ENCODE measurements at places on chromosomes 4 and X. TPM values are rescaled to one million over a fixed set of nuclear protein-coding genes. Genes with fewer than 3 reads are reported as not detected.

DNA sequence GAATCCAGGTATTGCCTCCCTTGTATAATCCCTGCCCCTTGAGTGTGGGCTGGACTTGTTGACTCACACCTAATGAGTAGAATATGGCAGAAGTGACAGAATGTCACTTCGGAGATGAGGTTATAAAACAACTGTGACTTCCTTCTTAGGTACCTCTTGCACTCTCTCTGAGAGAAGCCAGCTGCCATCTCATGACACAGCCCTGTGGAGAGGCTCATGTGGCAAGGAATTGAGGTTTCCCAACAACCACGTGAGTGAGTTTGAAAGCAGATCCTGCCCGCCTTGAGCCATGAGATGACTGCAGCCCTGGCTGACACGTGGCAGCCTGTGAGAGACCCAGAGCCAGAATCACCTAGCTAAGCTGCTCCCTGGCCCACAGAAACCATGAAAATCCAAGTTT, 13.5 kb downstream of the ASB11 start:
- DNase-seq = no peak
- no peaks in the 10 kb centered on the region for H3K36me3 ChIP-seq
- H3K27me3 ChIP-seq = no peaks in the 10 kb centered on the region

- no peaks in the 10 kb centered on the region for H3K4me1 ChIP-seq
- no peak overlapping the region for H3K27ac ChIP-seq
- H3K4me3 ChIP-seq = no peak overlapping the region
- DNase-seq = no peak
- no peaks in the 10 kb centered on the region for H3K27me3 ChIP-seq
- H3K36me3 ChIP-seq = no peaks in the 10 kb centered on the region
Observed at GRCh38 chr4:63788271-63788670, 621.0 kb downstream of the TECRL start.

DNA sequence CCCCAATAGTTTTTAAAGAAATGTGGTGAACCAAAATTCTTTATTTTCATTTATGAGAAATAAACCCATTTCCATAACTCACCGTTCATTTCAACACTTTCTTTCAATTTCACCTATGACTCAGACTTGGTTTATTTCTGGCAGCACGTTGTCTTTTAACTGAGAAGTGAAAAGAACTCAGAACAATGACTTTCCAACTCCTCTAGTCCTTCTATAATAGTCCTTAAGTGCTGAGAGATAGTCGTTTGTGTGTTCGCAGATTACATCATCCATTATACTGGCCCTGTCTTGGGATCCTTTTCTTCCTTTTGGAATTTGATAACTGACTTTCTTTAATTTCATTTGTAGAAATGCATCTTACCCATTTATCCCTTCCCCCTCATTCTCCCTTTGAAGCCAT, 113.6 kb downstream of the GLUD2 start:
- no peaks in the 10 kb centered on the region for H3K36me3 ChIP-seq
- H3K27ac ChIP-seq = no peak overlapping the region
- no peak for DNase-seq
- no peak overlapping the region for H3K4me3 ChIP-seq
- no peaks in the 10 kb centered on the region for H3K27me3 ChIP-seq

- peaks cover 3% of the 10 kb centered on the region for H3K36me3 ChIP-seq
- no peaks in the 10 kb centered on the region for H3K27me3 ChIP-seq
- no peak overlapping the region for H3K4me3 ChIP-seq
Observed at GRCh38 chr4:150033081-150033480, 45.2 kb upstream of the DCLK2 start.

GRCh38 chr4:110454441-110454840, 21.5 kb upstream of the ENPEP start:
- no peak overlapping the region for H3K4me3 ChIP-seq
- H3K27me3 ChIP-seq = no peaks in the 10 kb centered on the region
- no peaks in the 10 kb centered on the region for H3K4me1 ChIP-seq
- no peak overlapping the region for H3K27ac ChIP-seq
- H3K36me3 ChIP-seq = no peaks in the 10 kb centered on the region

Gene ATP6AP1
- total RNA-seq = 105 TPM

Gene TMSB15C
- total RNA-seq = 16.5 TPM

GRCh38 chrX:130030826-130031225, 48.4 kb downstream of the BCORL1 start:
- no peak for DNase-seq
- peaks cover 12% of the 10 kb centered on the region for H3K36me3 ChIP-seq
- H3K4me1 ChIP-seq = no peaks in the 10 kb centered on the region
- no peak overlapping the region for H3K27ac ChIP-seq

DNA sequence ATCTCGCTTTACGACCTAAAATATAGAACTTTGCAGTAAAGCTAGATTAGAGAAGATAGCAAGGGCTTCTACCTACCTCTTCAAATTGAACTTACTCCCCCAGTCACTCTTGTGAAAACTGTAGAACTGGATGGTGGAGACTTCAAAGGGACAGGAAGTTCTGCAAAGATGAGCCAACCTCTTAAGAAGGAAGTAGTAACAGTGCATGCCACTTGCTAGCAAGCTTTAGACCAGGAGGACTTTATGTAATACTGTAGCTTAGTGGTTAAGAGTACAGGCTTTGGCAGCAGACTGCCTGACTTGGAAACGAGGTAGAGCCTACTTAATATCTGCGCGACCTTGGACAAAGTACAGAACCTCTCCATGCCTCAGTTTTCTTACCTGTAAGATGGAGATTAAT, 27.5 kb upstream of the VBP1 start:
- H3K27ac ChIP-seq = no peak overlapping the region
- H3K36me3 ChIP-seq = no peaks in the 10 kb centered on the region
- H3K27me3 ChIP-seq = no peaks in the 10 kb centered on the region
- no peak overlapping the region for H3K4me3 ChIP-seq

DNA sequence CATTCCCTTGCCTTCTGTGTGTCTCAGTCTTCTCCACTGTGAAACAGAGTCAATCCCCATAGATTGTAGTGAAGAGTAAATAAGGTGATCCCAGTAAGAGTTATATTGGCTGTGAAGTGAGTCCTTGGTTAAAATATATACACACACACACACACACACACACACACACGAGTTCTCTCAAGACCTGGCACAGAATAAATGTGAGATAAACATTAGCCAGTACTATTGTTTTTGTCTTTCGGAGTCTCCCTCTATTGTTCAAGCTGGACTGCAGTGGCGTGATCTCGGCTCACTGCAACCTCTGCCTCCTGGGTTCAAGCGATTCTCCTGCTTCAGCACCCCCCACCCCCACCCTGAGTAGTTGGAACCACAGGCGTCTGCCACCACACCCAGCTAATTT, 44.8 kb upstream of the FAM156A start:
- no peaks in the 10 kb centered on the region for H3K27me3 ChIP-seq
- H3K27ac ChIP-seq = no peak overlapping the region
- H3K4me1 ChIP-seq = peaks cover 12% of the 10 kb centered on the region
- no peak for DNase-seq

DNA sequence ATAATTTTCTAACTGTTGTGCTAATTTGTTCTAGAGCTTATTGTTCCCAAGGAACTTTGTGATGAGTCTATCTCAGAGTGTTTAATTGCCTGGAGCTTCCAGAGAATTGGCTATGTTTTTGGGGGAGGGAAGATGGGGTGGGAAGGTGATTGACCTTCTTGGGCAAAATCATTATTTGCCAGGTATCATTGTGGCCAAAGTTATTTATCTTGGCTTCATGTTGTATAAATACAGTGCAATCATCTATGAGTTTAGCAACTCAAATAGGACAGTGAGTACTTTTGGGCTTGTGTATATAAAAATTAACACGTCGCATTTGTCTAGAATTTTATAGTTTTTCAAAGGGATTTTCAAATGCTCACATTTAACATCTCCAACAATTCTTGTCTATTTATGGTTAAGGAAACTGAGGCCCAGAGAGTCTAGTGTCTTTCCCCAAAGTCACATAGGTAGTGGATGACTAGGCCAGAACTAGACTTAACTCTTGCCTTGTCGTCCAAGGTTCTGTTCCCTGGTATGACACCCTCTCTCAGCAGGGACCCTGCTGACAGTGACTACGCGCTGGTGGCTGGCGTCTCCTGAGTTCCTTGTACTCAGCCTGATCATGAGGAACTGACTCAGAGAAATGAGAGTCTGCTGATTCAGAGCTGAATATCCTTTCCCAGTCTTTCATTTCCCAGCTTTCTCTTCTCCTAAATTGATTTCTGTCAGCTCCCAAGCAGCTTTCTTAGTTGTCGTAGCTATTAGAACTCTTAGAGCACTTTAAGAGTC, 27.7 kb downstream of the FNIP2 start:
- H3K4me1 ChIP-seq = peaks cover 29% of the 10 kb centered on the region
- H3K36me3 ChIP-seq = no peaks in the 10 kb centered on the region
- H3K27me3 ChIP-seq = no peaks in the 10 kb centered on the region
- H3K4me3 ChIP-seq = no peak overlapping the region
- no peak overlapping the region for H3K27ac ChIP-seq
- no peak for DNase-seq

DNA sequence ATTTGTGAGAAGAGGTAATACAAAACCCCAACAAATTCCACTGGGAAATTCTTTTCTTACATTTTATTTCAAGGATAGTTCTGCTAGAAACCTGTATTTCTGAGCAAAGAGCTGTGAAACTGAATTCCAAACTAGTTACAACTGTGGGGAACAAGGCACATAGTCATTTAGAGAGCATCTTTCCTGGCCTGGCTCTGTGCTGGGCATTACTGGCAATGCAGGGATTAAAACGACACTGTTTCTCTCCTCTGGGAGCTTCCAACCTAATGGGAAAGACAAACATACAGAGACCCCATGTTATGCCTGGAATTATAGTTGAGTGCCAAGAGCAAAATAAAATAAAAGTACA, 36.5 kb downstream of the SUPT20HL1 start:
- no peak overlapping the region for H3K27ac ChIP-seq
- H3K36me3 ChIP-seq = no peaks in the 10 kb centered on the region
- DNase-seq = no peak
- peaks cover 23% of the 10 kb centered on the region for H3K27me3 ChIP-seq

- no peaks in the 10 kb centered on the region for H3K4me1 ChIP-seq
- H3K36me3 ChIP-seq = no peaks in the 10 kb centered on the region
- H3K4me3 ChIP-seq = no peak overlapping the region
Observed at GRCh38 chr4:94346541-94346940, 3.9 kb upstream of the HPGDS start.

DNA sequence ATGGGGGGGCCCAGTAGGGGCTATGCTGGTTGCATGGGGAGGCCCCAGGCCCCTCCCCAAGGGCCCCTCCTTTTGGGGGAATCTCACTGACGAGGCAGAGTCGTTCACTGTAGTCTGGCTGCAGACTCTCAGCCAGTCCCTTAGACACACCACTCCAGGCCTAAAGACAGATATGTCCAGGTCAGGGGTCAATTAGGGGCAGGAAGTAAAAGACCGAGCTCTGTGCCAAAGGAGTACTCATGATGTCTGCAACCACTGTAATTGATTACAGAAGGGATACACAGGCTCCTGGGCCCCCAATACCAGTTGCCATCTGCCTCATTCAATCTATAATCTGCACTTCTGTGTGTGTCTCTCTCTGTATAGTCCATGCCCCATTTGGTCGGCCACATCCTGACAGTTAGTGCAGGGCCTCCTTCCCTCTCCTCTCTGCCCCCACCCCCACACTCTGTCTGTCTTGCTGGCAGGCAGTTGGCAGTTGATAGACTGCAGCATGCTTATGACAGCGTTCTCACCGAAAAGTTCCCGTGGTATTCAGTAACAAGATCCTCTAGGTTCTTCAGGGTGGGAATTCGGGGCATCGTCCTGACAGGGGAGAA, 1.3 kb upstream of the CXorf65 start:
- no peak overlapping the region for H3K27ac ChIP-seq
- H3K4me1 ChIP-seq = peaks cover 25% of the 10 kb centered on the region
- peak overlapping the region; percentile 6 for H3K4me3 ChIP-seq
- no peaks in the 10 kb centered on the region for H3K36me3 ChIP-seq

Gene EPGN
- 16.6 TPM for total RNA-seq

DNA sequence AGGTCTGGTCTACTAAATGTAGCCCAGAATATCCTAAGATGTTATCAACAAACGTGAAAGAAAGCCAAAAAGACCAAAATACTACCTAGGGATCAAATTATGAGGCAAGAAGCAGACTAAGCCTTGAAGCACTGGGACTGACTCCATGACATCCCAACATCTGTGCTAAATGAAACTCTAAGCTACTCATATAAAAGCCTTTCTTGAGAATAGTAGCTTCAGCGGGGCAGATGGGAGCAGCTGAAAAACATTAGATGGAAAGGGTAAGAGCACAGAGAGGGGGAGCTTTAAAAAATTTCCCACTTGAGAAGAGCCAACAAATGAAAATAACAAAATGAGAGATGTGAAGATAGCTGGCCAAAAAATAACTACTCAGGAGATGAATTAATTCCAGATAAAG, 81.7 kb downstream of the MAD2L1 start:
- no peak overlapping the region for H3K4me3 ChIP-seq
- DNase-seq = no peak
- peaks cover 10% of the 10 kb centered on the region for H3K4me1 ChIP-seq
- no peak overlapping the region for H3K27ac ChIP-seq
- H3K27me3 ChIP-seq = no peaks in the 10 kb centered on the region
- no peaks in the 10 kb centered on the region for H3K36me3 ChIP-seq

Gene UXT
- total RNA-seq = 96.4 TPM

- H3K4me1 ChIP-seq = no peaks in the 10 kb centered on the region
- H3K4me3 ChIP-seq = no peak overlapping the region
- H3K36me3 ChIP-seq = peaks cover 8% of the 10 kb centered on the region
- no peak overlapping the region for H3K27ac ChIP-seq
- no peaks in the 10 kb centered on the region for H3K27me3 ChIP-seq
Observed at GRCh38 chrX:11770320-11770719, 12.3 kb downstream of the MSL3 start.

Gene EGFL6
- 0.40 TPM for total RNA-seq

DNA sequence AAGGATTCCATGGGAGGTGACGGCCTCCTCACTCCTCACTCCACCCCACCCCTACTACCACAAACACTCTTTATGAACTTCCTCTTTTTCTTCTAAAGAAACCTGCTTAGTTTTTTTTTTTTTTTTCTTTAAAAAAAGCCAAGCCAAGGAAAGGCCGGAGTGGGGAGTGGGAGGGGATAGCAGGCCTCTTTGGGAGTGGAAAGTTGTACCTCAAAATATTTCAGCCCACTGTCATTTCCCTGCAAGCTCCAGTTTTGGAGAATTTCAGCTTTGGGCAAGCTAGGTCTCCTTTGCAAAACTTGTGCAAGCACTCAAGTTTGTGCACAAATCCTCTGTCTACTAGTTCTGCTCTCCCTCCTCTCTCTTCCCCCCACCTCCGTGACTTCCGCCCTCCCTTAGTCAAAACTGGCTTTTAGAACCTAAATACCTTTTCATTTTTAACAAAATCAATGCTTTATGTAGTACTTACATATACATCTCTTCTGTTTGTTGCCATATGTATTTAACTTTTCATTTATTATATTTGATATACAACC, 512 bp upstream of the ANTXR2 start:
- H3K4me1 ChIP-seq = peaks cover 22% of the 10 kb centered on the region
- H3K27me3 ChIP-seq = peaks cover 15% of the 10 kb centered on the region
- DNase-seq = no peak
- peaks cover 4% of the 10 kb centered on the region for H3K36me3 ChIP-seq
- peak overlapping the region; percentile 96 for H3K4me3 ChIP-seq

GRCh38 chrX:44025555-44025954, 52.4 kb upstream of the NDP start:
- H3K4me3 ChIP-seq = no peak overlapping the region
- no peaks in the 10 kb centered on the region for H3K4me1 ChIP-seq
- H3K27ac ChIP-seq = no peak overlapping the region
- no peaks in the 10 kb centered on the region for H3K36me3 ChIP-seq

GRCh38 chr4:69830560-69831269, 29.2 kb downstream of the SULT1E1 start:
- H3K4me1 ChIP-seq = peaks cover 22% of the 10 kb centered on the region
- DNase-seq = no peak
- H3K27me3 ChIP-seq = no peaks in the 10 kb centered on the region
